ENCODE measurements at places on chromosomes 1 and 21. TPM values are rescaled to one million over a fixed set of nuclear protein-coding genes. Genes with fewer than 3 reads are reported as not detected.

DNA sequence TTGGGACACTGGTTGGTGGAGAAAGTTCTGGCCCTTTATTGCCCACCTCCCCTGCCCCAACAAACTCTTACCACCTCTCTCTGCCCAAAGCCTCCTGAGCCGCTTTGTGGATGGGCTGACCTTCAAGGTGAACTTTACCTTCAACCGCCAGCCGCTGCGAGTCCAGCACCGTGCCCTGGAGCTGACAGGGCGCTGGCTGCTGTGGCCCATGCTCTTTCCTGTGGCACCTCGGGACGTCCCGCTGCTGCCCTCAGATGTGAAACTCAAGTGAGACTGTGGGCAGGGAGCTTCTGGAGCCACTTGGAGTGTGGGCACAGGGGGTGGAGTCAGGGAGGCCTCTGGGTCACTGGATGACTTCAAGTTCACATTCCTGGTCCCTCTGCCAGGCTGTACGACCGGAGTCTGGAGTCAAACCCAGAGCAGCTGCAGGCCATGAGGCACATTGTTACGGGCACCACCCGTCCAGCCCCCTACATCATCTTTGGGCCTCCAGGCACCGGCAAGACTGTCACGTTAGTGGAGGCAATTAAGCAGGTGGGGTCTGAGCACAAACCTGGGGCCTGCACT is 12.5 kb downstream of the RHOC start:
- peaks cover 32% of the 10 kb centered on the region for H3K36me3 ChIP-seq
- H3K27ac ChIP-seq: no peak overlapping the region
- no peaks in the 10 kb centered on the region for H3K27me3 ChIP-seq
- H3K4me3 ChIP-seq: no peak overlapping the region
- peaks cover 22% of the 10 kb centered on the region for H3K4me1 ChIP-seq

Gene CFAP141
- total RNA-seq: not detected

- H3K27me3 ChIP-seq: no peaks in the 10 kb centered on the region
- H3K4me3 ChIP-seq: no peak overlapping the region
- no peaks in the 10 kb centered on the region for H3K4me1 ChIP-seq
- 0 out of 2 replicates have a peak, but pooled peaks cover 4% of the 10 kb centered on the region for H3K36me3 ChIP-seq
- no peak for DNase-seq
Observed at GRCh38 chr1:151692226-151692625, 24.4 kb downstream of the CELF3 start.

- peaks cover 53% of the 10 kb centered on the region for H3K4me1 ChIP-seq
- peaks cover 22% of the 10 kb centered on the region for H3K36me3 ChIP-seq
- peak overlapping the region; percentile 92 for H3K27ac ChIP-seq
- DNase-seq: peak; percentile 19
Observed at GRCh38 chr1:40692429-40692895, 958 bp downstream of the NFYC start.

DNA sequence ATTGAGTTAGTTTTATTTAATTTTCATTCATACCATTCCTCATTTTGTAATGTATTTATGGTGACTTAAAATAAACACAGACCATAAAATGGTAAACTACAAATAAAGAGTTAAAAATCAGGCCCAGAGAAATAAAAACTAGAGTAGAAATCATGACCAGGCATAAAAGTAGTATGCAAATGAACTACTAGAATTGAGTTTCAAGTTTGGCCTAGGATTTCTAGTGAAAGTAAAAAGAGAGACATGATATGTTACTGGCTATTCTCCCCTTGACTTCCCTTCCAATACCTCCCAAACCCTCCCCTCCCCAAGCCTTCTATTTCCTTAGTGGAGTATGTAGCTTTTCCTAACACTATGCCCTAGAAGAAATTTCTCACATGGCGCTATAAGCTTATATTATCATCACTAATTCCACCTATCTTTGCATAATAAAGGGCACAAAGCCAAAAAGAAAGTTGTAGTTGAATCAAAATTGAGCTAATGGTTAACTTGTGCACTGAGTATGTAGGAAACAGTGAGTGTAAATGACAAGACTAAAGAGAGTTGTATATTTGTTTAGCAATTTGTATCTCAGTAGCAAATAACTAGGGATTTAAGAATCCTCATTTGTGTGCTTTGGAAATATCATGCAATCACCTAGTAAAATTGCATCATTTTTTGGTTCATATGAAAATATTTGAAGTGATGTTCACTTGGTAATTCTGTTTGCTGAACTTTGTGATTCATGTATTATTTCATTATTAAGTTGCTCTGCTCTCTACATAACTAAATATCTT is 29.7 kb upstream of the CDC14A start:
- DNase-seq: no peak
- peaks cover 8% of the 10 kb centered on the region for H3K4me1 ChIP-seq

DNA sequence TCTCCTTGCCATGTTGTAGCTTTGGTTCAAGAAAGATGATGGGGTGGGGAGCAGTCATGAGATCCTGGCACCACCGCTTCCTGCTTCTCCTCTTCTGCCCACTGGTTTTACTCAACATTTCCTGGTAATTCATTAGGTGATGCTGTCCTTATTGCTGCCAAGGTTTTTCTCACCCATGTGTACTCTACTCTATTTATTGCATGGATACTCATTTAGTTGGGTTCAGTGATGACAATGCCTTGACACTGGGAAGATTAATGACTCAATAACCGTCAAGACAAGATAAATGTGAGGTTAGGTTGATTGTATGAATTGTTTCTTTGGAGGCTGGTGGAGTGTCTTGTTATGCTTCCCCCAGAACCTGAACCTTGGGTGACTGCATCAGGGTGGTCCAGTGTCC is 484.2 kb downstream of the SIPA1L2 start:
- no peak for DNase-seq
- peaks cover 19% of the 10 kb centered on the region for H3K4me1 ChIP-seq
- no peaks in the 10 kb centered on the region for H3K36me3 ChIP-seq
- H3K4me3 ChIP-seq: no peak overlapping the region
- no peaks in the 10 kb centered on the region for H3K27me3 ChIP-seq

Gene DUSP12
- total RNA-seq: 35.0 TPM

- no peaks in the 10 kb centered on the region for H3K36me3 ChIP-seq
Observed at GRCh38 chr1:180623579-180624347, 8.1 kb upstream of the XPR1 start.

Gene SLC5A9
- not detected for total RNA-seq

Gene CDC42BPA
- total RNA-seq: 35.6 TPM

Gene FAM110D
- not detected for total RNA-seq

- H3K4me3 ChIP-seq: no peak overlapping the region
- peaks cover 19% of the 10 kb centered on the region for H3K4me1 ChIP-seq
- H3K27me3 ChIP-seq: peaks cover 4% of the 10 kb centered on the region
- DNase-seq: no peak
- no peak overlapping the region for H3K27ac ChIP-seq
- H3K36me3 ChIP-seq: no peaks in the 10 kb centered on the region
Observed at GRCh38 chr21:27764056-27764455, 797.2 kb upstream of the ADAMTS5 start.

- H3K27ac ChIP-seq: no peak overlapping the region
- no peak overlapping the region for H3K4me3 ChIP-seq
- peaks cover 28% of the 10 kb centered on the region for H3K36me3 ChIP-seq
- DNase-seq: no peak
- peaks cover 41% of the 10 kb centered on the region for H3K4me1 ChIP-seq
Observed at GRCh38 chr1:170567214-170567613, 35.2 kb downstream of the GORAB start.

Gene GJB5
- total RNA-seq: 0.13 TPM

GRCh38 chr1:9996624-9997582 is at the start of gene RBP7:
TSS of gene RBP7 (plus strand) at chr1:9997228. CDS start at chr1:9997259, 31 bp downstream.
- peaks cover 7% of the 10 kb centered on the region for H3K27me3 ChIP-seq
- H3K4me1 ChIP-seq: peaks cover 7% of the 10 kb centered on the region
- peak; percentile 7 for DNase-seq
- H3K36me3 ChIP-seq: peaks cover 5% of the 10 kb centered on the region
- H3K4me3 ChIP-seq: peak within 1 kb of the TSS; percentile 72

Gene LCE1A
- total RNA-seq: not detected

DNA sequence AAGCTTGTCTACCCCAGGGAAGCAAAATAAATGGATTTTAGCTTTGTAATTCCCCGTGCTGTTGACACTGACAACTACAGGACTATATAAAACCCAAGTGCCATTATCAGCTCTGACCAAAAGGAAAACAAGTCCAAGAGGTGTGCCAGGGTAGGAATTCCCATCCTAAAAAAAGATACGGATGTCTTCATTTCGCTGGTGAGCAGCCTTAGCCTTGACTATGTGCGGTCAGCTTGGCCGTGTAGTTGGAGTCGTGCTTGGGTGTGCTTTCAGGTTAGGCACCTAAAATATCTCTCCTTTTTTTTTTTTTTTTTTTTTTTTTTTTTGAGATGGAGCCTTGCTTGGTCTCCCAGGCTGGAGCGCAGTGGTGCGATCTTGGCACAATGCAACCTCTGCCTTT is 28.9 kb upstream of the ACTN2 start:
- DNase-seq: no peak
- no peak overlapping the region for H3K4me3 ChIP-seq
- no peaks in the 10 kb centered on the region for H3K4me1 ChIP-seq

GRCh38 chr1:93502571-93502970 is 54.7 kb downstream of the FNBP1L start:
- H3K36me3 ChIP-seq: no peaks in the 10 kb centered on the region
- no peak overlapping the region for H3K27ac ChIP-seq
- no peak overlapping the region for H3K4me3 ChIP-seq
- no peak for DNase-seq

- no peaks in the 10 kb centered on the region for H3K36me3 ChIP-seq
- no peak for DNase-seq
- no peak overlapping the region for H3K27ac ChIP-seq
Observed at GRCh38 chr1:188466539-188466938, 1637.8 kb downstream of the PLA2G4A start.

Gene SPATA21
- not detected for total RNA-seq

DNA sequence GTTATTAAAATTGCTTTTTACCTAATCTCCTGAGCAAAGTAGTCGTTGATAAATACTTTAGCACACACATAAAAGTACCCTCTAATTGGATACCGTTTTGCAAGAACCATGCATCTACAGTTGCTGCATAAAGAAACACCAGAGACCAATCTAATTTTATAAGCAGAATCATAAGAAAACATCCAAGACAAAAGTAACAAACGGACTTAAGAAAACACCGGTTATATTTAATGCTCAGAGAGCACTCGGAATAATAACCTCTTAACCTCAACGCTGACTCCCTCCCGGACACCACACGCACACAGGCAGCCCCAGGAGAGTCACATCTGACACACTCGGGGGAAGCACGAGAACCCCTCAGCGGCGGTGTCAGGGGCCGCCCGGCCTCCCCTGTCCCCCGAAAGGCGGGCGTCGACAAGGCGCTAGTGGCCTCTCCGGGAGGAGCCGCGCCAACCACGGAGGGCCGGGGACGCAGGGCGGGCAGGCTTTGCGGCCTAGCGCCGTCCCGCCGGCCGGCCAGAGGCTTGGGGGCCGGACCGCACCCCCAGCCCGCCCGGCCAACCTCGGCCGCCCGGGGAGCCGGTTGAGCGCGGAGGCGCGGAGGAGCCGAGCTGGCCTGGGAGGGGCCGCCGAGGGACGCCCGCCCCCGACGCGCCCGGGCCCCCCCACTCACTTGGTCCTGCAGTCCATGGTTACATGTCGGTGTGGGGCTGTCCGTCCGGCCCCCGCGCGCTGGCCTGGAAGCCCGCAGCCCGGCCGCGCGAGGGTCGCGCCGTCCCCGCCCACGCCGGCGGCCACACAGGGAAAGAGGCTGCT is 606 bp downstream of the DENND1B start:
- peaks cover 8% of the 10 kb centered on the region for H3K36me3 ChIP-seq
- H3K4me1 ChIP-seq: peaks cover 60% of the 10 kb centered on the region
- peak; percentile 29 for DNase-seq
- H3K4me3 ChIP-seq: peak overlapping the region; percentile 92
- peak overlapping the region; percentile 89 for H3K27ac ChIP-seq

- no peak overlapping the region for H3K4me3 ChIP-seq
- peaks cover 6% of the 10 kb centered on the region for H3K4me1 ChIP-seq
- no peaks in the 10 kb centered on the region for H3K27me3 ChIP-seq
- peaks cover 8% of the 10 kb centered on the region for H3K36me3 ChIP-seq
- H3K27ac ChIP-seq: no peak overlapping the region
- DNase-seq: peak; percentile 43
Observed at GRCh38 chr1:9784508-9785133, 39.1 kb downstream of the CLSTN1 start.

Gene ST6GALNAC3
- 1.7 TPM for total RNA-seq

Gene GNG12
- 170 TPM for total RNA-seq

DNA sequence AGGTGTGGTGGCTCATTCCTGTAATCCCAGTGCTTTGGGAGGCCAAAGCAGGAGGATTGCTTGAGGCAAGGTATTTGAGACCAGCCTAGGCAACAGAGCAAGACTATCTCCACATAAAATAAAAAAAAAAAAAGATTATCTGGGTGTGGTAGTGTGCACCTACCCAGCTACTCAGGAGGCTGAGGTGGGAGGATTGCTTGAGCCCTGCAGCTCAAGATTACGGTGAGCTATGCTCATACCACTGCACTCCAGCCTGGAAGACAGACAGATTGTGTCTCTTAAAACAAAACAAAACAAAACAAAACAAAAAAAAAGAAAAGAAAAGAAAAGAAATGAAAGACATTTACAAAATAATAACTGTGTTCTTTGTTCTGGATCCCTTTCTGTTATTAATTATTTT is 6.1 kb upstream of the TLCD4 start:
- no peaks in the 10 kb centered on the region for H3K36me3 ChIP-seq
- no peak overlapping the region for H3K4me3 ChIP-seq
- no peak for DNase-seq
- peaks cover 9% of the 10 kb centered on the region for H3K4me1 ChIP-seq

- peaks cover 2% of the 10 kb centered on the region for H3K27me3 ChIP-seq
- peaks cover 21% of the 10 kb centered on the region for H3K36me3 ChIP-seq
- H3K27ac ChIP-seq: no peak overlapping the region
Observed at GRCh38 chr1:12499539-12500240, 118.3 kb downstream of the DHRS3 start.

DNA sequence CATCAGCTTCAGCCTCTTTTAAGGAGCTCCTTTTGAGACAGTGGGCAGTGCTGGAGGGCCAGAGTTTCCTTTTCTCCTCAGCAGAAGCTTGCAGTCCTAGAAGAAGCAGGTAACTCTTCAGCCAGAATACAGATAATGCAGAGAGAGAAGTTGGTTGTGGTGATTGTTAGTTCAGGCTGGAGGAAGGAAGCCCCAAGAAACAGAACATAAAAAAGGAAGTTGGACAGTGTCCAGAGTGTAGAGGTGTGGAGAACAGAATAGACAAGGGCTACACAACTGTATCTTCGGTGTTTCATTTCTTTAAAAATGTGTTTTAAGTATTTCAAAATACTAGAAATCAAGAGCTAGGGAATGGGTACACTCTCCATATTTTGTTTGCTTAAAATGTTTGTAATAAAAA is 6.4 kb upstream of the TACSTD2 start:
- H3K4me1 ChIP-seq: peaks cover 65% of the 10 kb centered on the region
- peaks cover 8% of the 10 kb centered on the region for H3K36me3 ChIP-seq
- peaks cover 2% of the 10 kb centered on the region for H3K27me3 ChIP-seq
- peak overlapping the region; percentile 97 for H3K27ac ChIP-seq
- no peak for DNase-seq
- peak overlapping the region; percentile 82 for H3K4me3 ChIP-seq

Data from HFFc6 (cell line).